ENCODE measurements at places on chromosomes 12 and 14. TPM values are rescaled to one million over a fixed set of nuclear protein-coding genes. Genes with fewer than 3 reads are reported as not detected.

DNA sequence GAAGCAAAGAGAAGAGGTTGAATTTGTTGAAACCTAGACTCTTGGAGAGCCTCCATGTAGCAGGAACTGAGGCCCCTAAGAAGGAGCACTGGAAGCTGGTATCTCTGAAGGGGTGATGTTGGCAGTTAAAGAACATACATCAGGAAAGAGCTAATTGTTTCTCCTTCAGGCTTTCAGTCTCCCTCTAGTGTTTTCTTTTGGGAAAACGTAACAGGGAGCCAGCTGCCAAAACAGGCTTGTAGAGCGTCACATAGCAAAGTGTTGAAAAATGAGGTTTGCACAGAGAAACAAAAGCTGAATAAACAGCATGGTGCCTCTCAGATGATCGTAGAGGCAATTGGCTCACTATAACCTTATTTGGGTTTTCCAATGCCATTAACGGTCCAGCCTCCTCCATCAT lies 46.9 kb upstream of the CAND1 start:
- peak; percentile 37 for DNase-seq

DNA sequence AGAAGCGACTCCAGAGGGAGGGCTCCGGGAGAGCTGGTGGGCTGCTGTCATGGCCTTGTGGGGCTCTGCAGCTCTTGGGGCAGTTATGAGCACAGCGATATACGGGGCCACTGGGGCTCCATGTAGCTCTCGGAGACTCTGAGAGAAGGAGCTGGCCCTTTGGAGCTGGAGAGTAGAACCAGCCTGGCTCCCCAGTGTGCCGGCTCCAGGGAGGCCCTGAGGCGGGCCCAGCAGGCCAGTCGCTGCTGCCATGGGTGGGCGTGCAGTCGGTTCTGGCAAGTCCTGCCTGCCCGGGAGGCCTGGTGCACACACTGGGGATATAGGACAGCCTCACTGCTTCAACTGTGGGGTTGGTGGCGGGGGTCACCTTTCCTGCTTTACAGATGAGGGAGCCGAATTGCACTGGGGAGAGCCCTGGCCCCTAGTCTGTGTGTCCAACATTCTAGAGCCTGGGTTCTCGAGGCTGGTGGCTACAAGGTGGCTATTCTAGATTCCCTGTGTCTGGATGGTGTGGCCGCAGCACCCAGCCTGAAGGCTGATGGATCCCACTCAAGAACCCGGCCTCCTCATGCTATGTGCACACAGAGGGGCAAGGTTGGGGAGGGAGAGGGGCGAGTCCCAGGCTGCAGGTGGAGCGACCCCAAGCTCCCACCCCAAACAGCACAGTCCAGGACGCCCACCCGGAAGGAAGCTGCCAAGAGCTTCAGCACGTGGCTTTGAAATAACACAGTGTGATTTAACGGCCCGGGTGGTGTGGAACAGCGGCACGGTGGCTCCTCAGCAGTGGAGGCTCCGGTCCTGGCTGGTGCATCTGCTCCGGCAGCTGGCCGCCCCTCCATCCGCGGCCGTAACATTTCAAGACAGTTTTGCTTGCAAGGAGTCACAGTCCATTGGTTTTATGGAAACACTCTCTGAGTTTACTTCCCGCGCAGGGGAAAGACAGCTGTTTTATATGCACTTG lies 188.3 kb upstream of the C14orf180 start:
- no peak for DNase-seq

GRCh38 chr12:89833337-89834252 lies 125.0 kb upstream of the ATP2B1 start:
- no peak for DNase-seq

DNA sequence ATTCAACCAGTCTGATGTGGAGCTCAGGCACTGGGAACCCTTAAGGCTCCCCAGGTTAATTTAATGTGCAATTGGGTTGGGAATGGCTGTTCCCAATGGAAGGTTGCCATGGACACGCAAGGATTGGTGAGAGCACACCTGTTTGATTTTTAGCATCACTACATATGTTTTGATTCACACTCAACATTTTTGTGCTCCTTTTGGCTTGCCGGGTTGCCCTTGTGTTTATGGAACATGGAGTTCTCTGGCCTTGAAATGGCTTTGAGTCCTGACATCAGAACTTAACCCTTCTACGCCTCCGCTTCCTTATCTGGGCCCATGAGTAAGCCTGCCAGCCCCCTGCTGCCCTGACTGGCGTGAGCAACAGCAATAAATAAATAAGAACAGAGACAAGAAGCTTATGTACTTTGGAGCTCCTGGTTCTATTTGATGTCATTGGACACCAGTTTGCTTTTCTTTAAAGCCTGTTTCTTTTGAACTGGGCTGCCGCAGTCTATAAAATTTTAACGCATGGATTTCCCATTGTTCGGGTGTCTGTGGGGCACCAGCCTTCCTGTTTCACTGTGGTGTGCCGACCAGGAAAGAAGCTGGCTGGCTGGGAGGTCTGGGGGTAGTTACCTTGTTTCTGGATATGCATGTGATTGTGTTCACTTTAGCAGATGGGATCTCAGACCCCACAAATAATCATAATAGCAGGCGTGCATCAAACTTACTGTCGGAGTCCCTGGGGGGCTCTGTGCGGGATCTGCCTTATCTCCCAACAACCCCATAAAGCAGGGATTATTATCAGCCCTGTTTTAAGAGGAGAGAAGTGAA lies 27.8 kb downstream of the TBX3 start:
- DNase-seq: no peak

DNA sequence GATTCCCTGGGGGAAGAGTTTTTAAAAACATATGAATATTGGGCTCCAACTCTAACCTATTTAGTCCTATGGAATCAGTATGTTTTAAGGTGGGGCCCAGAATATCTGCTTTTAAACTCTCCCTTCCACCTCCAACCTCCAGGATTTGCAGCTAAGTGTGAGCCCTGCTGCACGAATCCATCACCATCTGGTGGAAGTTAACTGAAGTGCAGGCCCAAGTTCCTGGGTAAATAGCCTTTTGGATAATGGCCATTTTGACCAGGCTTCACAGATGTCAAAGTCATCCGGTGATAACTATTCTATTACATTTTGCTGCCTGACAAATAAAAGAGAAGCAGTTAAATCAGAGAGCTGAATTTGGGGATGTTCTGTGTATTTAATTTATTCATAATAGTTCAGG lies 58.1 kb upstream of the RMST start:
- DNase-seq: peak; percentile 5

DNA sequence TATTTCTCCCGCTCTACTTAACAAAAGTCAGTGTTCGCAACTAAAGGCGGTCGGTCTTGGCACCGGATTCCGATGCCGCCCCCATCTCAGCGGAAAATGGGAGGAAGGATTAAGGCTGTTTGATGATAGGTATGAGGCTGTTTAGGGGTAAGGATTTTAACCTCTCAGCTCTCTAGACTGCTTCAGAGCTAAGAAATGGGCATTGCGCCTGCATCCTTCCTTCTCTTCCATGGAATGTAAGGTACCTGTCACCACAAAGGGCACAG lies 1.4 kb downstream of the COCH start:
- DNase-seq: no peak

DNA sequence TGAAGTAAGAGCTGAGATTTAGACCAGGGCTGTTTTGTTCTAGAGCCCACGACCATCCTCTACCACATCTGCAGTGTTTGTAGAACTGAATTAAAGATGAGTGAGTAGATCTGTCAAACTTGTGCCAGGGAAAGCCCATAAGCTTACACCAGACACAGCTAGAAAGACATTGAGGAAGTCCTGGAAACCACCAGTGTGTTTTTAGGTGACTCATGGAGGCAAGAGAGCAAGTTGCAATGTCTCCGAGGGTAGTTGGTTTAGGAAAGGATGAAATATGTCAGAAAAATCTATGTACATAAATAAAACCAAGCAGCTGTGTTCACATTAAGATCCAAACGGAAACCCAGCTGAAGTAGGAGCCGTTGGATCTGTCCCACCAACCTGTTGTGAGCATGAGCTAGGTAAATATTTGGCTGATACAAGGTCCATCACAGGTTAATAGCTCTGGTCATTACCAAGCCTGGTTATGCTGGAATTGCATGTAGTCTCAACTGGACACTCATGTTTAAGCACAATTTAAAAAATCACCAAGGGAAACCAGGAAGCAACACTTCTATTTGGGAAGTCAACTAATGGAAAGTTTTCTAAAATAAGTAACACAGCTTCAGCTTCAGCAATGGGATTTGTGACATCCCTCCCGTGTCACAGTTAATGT lies 49.9 kb upstream of the PLEKHG3 start:
- DNase-seq: peak; percentile 74

Gene EPYC
- total RNA-seq: not detected

Gene MED13L
- 38.7 TPM for total RNA-seq

Gene BATF
- total RNA-seq: not detected

Gene NUAK1
- 5.4 TPM for total RNA-seq

Gene SLCO1A2
- not detected for total RNA-seq

Gene ART4
- not detected for total RNA-seq

Gene WSCD2
- total RNA-seq: not detected

Data from Caki2 (cell line).